ENCODE measurements at places on chromosomes 6 and 20. TPM values are rescaled to one million over a fixed set of nuclear protein-coding genes. Genes with fewer than 3 reads are reported as not detected.

CST4 gene
- not detected for total RNA-seq

DNA sequence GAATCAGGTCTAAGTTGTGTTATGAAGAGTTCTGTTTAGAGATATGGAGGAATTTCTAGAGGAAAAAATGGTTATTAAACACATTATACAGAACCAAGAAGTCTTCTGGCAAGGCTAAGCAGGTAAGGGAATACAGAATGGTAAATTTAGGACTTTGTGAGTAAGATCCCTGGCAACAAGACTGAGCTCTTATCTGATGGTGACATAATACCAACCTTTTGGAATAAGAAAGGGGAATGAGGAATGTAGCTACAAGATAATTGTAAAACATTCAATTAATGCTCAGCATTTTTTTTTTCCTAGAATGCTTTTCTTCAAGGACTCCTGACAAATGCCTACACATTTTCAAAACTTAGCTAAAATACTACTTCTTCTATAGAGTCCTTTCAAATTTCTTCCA, 51.8 kb downstream of the CYB5R4 start:
- H3K36me3 ChIP-seq = peaks cover 22% of the 10 kb centered on the region
- no peaks in the 10 kb centered on the region for H3K27me3 ChIP-seq
- no peak overlapping the region for H3K27ac ChIP-seq
- H3K4me1 ChIP-seq = peaks cover 58% of the 10 kb centered on the region
- no peak overlapping the region for H3K4me3 ChIP-seq

GPR6 gene
- total RNA-seq = not detected

MAP1LC3A gene
- total RNA-seq = 35.2 TPM

MAS1 gene
- total RNA-seq = not detected

ZNF334 gene
- total RNA-seq = 1.1 TPM

- H3K36me3 ChIP-seq = no peaks in the 10 kb centered on the region
- DNase-seq = no peak
- peaks cover 22% of the 10 kb centered on the region for H3K27me3 ChIP-seq
- no peak overlapping the region for H3K4me3 ChIP-seq
These were observed 9.1 kb downstream of the ADIG start for GRCh38 chr20:38589967-38590675.

DNA sequence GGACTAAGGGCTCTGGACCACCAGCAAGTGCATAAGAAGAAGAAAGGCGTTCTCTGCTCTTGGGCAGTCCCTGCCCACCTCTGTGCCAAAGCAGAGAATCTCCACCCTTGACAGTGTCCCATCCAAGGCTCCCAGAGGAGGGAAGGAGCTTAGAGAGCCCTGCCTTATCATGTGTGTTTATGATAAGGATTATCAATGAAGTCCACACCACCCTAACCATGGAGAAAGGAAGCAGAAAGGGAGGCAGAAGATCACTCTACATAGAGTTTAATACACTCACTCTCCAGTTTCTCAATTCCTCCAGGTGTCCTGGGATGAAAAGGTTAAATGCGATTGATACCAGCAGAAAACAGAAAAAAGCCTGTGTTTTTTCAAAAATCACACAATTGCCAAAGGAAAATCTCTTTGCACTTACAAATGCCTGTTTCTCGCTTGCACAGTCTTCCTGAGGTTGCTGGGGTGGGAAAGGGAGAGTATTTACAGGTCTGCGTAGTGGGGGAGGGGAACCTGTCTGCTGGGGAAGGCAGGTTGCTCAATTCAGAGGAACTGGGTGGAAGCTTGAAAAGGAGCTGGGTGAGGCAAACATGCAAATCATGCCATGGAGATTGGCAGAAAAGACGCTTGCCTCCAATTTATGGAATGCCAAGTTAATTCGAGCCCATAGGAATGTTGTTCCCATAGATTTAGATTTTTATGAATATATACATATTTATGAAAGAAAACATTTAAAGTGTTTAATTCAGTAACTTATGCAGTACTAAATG, 104.0 kb downstream of the EYA2 start:
- H3K36me3 ChIP-seq = no peaks in the 10 kb centered on the region
- peaks cover 23% of the 10 kb centered on the region for H3K27me3 ChIP-seq
- no peak overlapping the region for H3K27ac ChIP-seq
- no peak for DNase-seq
- no peaks in the 10 kb centered on the region for H3K4me1 ChIP-seq

CST7 gene
- not detected for total RNA-seq

PLTP gene
- total RNA-seq = 10.2 TPM

GMPR gene
- total RNA-seq = 5.4 TPM
